Aorta (tissue), 5 donors: ENCODE measurements at places on chromosomes 12 and 14. TPM values are rescaled to one million over a fixed set of nuclear protein-coding genes. Genes with fewer than 3 reads are reported as not detected.

Gene ADIPOR2
- polyA plus RNA-seq: 14.8 TPM

Gene NACA
- 1,517 TPM for polyA plus RNA-seq

Gene TNFRSF1A
- 112 TPM for polyA plus RNA-seq

Gene HOXC11
- polyA plus RNA-seq: not detected

Gene CABP1
- not detected for polyA plus RNA-seq

Gene CLEC2A
- not detected for polyA plus RNA-seq

Gene HNF1A
- polyA plus RNA-seq: 5.4 TPM
